CD4-positive, alpha-beta T cell treated with Interleukin-6 for 4 hours (primary cell): ENCODE measurements at places on chromosomes 2 and 18.

DNA sequence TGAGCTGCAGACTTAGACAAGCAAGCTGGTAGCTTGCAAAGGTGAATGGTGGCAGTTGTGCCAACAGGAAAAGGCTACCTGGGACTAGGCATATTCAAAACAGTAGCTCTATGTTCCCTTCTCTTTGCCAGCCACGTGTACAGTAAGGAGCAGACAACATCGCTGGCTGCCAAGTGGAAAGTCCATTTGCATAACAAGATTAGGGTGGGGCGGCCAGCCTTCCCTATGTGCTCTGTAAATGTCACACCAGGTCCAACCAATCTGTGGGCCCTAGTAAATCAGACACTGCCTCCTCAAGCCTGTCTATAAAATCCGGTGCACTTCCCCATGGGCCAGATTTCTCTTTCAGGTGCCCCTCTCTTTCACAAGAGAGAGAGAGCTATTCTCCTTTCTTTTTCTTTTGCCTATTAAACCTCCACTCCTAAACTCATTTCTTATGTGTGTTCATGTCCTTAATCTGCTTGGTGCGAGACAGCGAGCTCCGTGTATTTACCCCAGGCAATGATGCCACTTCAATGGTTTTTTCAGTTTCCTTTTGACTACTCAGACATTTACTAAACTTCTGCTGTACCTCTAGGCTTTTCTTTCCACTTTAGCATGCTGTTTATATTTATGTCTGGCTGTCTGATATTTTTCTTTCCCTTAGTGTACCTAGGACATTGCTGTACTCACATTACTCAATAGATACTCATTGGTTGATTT is 297.4 kb upstream of the GCFC2 start:
- DNase-seq = no peak

DNA sequence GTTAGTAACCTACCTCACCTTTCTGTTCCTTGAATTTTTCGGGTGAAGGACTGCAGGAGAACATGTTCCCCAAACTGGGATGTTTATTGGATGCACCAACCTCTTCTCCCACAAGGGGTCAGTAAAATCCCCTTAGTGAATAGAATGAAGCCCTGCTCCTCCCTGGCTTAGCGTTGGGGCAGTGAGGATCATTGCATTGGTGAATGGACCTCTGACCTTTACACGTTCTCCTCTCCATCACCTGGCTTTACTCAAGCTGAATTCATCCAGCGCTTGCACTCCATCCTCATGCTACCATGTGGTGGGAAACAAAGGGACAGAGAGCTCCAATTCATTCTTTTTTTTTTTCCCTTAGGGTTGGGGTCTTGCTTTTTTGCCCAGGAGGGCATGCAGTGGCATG is 157.2 kb downstream of the MIB1 start:
- DNase-seq = no peak

DNA sequence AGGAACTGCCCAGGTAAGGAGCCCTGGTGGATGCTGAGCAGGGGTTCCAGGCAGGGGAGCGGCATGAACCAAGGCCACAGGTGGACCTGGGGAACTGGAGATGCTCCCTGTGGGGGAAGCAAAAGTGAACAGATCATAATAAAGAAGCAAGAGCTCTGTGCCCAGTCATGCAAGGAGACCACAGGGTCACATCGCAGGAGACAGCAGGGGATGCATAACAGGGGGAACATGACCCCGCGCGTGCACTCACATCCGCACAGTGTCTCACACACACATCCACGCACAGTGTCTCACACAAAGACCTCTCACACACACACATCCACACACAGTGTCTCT is 473.3 kb upstream of the HS6ST1 start:
- no peak for DNase-seq

GRCh38 chr2:51723691-51724090 is 691.8 kb upstream of the NRXN1 start:
- no peak for DNase-seq

GRCh38 chr2:72135921-72136320 is 11.7 kb downstream of the CYP26B1 start:
- DNase-seq = no peak

- no peak for DNase-seq
Observed at GRCh38 chr2:13009027-13009642, 292.4 kb downstream of the TRIB2 start.

GRCh38 chr2:189267925-189268579 is 88.5 kb upstream of the COL5A2 start:
- no peak for DNase-seq

DNA sequence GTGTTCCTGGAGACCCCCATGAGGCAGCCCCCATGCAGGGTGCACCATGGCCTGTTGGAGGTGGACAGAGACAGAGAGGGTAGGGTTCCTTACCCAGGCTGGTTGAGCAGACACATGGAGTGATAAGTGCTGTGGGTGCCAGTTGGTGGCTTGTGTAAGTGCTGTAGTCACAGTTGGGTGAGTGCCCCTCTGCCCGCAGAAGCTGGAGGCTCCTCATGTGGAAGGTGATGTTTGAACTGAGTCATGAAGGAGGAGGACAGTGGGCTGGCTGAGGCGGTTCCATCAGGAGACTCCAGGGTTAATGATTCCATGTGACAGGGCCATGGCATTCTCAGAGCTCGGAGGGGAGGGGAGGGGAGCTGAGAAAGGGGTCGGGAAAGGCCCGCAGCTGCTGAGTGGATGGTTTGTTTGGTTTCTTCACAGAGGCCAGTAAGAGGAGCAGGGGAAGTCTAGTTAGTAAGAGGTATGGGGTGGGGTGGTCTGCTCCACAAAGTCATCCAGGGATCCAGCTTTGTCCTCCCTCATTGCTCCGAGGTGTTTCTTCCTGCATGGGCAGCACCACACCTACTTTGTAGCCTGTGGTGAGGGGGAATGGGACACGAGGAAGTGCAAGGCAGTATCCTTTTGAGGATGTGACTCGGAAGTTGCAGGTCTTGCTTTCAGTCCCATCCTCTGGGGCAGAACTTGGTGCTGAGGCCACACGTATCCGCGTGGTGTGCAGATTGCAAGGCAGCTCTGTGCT is 13.6 kb downstream of the IMPA2 start:
- DNase-seq = no peak

DNA sequence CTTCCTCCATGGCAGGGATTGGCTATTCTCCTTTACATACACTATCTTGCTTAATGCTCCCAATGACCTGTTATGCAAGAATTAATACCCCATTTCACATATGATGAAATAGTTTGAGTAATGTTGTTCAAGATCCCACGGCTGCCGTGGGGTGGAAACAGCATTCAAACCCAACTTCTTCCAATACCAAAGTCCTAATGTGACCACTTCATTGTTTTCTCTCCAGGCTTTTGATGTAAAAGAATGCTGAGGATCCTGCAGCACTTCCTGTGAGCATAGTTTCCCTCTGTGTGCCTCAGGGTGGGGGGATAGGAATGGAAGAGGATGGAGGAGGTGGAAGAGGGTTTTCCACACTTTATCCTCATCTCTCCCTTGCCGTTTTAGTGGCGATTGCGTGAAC is 199.4 kb downstream of the IRS1 start:
- no peak for DNase-seq

DNA sequence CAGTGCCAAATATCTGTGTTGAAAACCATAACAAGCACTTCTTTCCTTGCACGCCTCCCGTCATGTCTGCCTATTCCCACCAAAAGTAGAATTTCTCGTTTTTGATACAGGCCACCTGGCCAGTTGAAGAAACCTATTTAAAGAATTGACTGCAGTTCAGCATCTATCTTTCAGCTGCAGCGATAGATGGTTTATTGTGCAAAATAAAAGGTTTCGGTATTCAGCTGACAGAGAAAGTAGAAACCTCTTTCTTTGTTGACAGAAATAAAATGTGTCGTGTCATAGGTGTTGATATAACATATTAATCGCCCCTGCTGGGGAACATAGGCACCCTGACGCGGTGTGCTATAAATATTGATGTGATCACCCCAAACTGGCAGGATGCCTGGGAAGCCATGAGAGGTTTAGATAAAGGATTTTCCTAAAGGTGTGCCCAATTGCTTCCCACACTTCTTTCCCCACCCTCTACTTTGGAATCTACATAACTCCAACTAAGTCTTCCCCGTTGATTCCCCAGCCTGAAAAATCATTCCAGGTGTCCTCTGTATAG is 570.4 kb downstream of the CCDC85A start:
- no peak for DNase-seq

GRCh38 chr2:219916281-219916680 is 288.9 kb downstream of the SLC4A3 start:
- no peak for DNase-seq

DNA sequence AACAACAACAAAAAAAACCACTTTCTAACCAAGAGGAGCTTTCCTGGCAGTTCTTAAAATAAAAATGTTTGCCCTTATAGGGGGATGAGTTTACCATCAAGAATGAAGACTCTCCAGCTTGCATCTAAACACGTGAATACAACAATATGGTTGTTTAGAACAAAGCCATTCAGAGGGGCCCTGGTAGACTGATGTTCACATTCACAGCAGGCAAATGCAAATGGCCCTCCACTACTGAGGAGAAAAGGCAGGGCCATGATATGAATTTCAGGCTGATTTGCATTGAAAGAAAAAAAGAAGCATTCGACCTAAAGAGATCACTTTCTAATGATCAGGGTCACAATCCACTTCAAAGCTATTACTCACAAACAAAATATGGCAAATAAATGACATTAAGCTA is 65.3 kb upstream of the OTOS start:
- no peak for DNase-seq

DNA sequence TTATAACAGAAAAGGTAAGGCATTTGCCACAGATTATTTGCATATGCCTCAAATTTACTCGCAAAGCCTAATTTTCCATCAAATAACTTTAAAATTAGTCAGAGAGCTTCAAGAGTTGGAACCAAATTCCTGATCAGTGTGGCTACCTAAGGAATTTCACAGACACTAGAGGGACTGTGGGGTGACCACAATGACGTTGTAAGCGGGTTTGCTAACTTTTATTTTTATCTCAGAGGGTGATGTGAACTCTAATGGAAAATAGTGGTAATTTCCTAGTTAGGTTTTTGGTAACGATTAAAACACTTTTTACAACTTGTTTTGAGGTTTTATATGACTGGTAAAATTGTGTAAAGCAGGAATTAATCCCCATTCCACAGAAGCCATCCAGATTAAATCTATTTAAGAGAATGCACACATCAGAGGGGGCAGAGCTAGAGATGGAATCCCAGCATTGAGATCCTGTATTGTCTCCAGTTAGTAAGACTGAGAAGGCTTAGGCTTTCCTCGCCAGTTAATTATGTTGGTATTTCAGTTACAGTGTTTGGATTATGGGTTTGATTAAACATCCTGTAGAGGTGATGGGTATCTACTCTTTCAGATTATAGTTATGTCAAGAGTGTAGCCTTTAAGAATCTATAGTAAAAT is 129.0 kb downstream of the GPD2 start:
- no peak for DNase-seq

DNA sequence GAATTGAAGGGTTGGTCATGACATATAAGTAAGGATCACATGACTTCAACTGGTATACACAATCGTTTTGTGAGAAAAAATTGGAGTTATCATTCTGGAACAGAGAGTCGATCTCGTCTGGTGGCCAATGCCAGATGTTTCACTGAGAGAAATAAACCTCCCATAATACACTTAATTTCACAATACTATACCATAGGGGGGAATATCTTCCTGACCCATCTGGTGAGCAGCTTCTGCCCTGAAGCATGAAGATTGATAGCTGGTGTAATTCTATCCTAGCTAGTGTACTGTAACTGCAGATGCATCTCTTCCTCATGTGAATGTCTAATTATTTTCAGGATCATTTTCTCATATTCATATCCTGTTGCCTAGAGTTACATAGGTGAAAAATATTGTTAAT is 15.7 kb upstream of the CDH7 start:
- no peak for DNase-seq

DNA sequence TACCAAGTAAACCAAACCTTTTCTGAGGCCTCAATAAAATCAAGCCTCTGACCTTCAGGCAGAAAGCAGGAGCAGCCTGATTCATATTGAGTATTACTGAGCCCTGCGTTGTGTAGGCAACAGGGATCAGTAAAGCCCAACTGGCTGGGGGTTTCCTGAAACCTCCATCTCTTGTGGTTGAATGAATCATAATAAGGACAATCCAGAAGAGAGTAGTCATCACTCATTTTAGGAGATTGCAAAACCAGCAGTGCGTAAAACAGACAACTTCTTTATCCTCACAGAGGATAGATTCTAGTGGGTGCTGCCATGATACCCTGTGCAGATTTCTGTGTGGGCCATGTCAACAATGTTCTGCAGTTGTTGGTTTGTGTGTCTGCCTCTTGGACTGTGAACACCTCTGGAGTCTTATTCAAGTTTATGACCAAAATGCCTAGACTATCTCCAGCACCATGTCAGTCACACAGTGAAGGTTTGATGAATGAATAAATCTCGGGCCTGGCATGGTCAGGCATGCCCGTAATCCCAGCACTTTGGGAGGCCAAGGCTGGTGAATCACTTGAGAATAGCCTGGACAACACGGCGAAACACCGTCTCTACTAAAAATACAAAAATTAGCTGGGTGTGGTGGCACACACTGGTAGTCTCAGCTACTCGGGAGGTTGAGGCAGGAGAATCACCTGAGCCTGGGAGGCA is 51.8 kb upstream of the RAB27B start:
- no peak for DNase-seq

- no peak for DNase-seq
Observed at GRCh38 chr2:42135381-42136312, 33.5 kb upstream of the EML4 start.

GRCh38 chr18:50696929-50697328 is 122.9 kb downstream of the MRO start:
- no peak for DNase-seq

- DNase-seq = no peak
Observed at GRCh38 chr2:152479282-152479681, 144.3 kb downstream of the FMNL2 start.

- DNase-seq = no peak
Observed at GRCh38 chr2:57516698-57517340, 529.8 kb upstream of the VRK2 start.

DNA sequence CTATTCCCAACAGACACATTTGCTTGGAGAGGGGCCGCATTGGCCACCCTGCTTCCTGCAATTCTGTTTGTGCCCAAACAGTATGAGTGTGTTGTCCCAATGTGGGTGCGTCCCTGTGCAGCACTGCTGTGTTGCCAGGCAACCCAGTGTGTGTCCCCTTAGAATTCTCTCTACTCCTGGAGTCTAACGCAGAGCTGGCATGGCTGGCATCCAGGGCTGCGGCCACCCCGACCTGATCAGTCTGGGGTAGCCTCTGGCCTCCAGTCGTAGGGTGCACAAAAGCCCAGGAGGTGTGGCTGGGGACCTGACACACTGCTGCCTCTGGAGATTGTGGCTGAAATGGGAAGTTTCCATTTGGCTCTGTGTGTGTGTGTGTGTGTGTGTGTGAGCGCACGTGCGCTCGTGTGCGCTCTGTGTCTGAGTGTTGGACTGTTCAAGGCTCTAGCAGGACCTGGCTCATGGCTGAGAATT is 48.0 kb downstream of the TEX44 start:
- no peak for DNase-seq

GRCh38 chr2:28665041-28665704 is 86.5 kb upstream of the PPP1CB start:
- DNase-seq = no peak
